ENCODE measurements at places on chromosomes 1 and 21. TPM values are rescaled to one million over a fixed set of nuclear protein-coding genes. Genes with fewer than 3 reads are reported as not detected.

The PRRX1 gene
- total RNA-seq, result 5.5 TPM

The TMCO4 gene
- total RNA-seq, result 0.31 TPM

The TAF1A gene
- 27.8 TPM for total RNA-seq

The HMGCS2 gene
- total RNA-seq, result not detected

The RGS8 gene
- total RNA-seq, result 7.8 TPM

The ANKRD65 gene
- total RNA-seq, result 1.4 TPM

The LRP8 gene
- 86.6 TPM for total RNA-seq

The CD101 gene
- 1.1 TPM for total RNA-seq

The SLC22A15 gene
- 11.4 TPM for total RNA-seq

The NPPB gene
- total RNA-seq, result 0.47 TPM

The ITPKB gene
- total RNA-seq, result 3.9 TPM

The ESRRG gene
- total RNA-seq, result 6.9 TPM

The C1orf216 gene
- total RNA-seq, result 73.0 TPM

The KISS1 gene
- total RNA-seq, result not detected

The FMOD gene
- 1.1 TPM for total RNA-seq

The ADGRL2 gene
- total RNA-seq, result 130 TPM

- DNase-seq, result no peak
Observed at GRCh38 chr1:171366085-171366484, 52.1 kb downstream of the FMO4 start.

DNA sequence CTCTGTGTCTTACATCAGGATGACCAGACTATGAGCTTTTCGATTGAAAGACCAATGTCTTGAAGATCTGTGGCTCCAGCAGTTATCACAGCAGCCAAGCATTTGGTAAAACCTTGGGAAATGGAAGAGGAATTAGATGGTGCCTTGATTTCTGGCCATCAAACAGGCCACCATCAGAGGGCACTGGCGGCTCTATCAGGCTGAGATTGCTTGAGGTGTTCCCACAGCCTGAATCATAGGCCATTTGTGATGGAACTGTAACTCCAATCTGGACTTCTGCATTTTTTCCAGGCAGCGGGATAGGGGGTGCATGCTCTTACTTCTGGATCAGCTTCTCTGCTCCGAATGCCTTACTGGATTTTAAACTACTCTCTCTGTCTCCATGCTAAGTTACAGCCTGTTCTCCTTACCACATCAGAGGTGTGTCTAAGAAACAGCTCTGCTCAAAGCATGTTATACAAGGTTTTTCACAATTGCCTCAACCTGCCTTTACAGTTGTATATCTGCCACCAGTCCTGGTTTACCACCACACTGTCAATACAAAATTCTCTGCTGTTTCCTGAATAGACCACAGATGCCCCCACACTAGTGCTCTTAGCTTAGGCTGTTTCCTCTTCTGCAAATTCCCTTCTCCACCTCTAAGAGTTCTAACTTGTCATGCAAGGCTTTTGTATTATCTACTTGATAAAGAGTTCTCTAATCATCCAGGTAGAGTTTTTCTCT, 180.9 kb downstream of the PTGER3 start:
- no peak for DNase-seq

GRCh38 chr1:200488375-200489165, 78.7 kb upstream of the ZNF281 start:
- DNase-seq, result peak; percentile 3

DNA sequence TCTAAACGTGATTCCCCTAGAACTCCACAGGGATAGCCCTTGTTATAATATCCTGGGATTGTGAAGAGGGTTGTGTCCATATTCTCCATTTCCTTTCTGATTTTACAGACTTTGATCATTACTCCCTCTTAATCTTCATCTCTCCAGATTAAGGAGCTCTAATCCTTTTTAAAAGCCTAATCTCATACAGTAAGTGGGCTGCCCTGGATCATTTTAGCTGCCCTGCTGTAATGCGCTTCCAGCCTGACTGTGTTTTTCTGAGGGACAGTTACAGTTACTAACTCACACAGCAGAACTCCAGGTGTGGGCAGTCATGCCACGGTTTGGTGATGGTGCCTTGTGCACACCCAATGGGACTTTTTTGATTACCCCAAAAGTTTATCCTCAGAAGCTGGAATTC, 33.5 kb downstream of the PROX1 start:
- DNase-seq, result no peak

DNA sequence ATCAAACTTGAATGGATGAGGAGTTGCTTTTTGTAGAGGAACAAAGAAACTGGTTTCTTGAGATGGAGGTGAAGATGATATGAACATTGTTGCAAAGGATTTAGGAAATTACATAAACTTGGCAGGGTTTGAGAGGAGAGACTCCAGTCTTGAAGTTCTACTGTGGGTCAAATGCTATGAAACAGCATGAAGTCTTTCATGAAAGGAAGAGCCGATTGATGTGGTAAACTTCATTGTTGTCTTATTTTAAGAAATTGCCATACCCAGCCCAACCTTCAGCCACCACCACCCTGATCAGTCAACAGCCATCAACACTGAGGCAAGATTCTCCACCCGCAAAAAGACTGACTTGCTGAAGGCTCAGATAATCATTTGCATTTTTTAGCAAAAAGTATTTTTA, 52.2 kb downstream of the SIPA1L2 start:
- DNase-seq, result no peak

DNA sequence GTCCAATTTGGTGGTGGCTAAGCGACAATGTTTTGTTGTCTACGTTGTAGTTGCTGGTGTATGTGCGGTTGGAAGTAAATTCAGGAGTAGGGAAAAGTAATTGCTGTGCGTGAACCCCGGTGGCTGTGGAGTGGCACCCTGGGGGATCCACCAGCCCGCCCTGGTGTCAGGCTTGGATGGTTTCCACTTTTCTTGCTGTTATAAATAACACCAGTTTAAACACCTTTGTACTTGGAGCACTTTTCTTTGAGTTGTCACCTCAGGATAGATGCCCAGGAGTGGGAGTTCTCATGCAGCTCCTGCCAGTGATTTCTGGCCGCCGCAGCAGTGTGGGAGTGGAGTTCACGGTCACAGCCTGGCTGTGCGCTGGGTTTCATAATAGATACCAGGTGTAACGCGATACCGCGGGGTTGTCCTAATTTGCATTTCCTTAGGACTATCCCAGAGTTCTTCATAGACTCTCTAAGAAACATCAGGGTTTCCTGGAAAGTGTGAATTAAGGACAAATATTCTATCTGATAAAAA, 12.8 kb upstream of the TMEM200B start:
- DNase-seq, result no peak

DNA sequence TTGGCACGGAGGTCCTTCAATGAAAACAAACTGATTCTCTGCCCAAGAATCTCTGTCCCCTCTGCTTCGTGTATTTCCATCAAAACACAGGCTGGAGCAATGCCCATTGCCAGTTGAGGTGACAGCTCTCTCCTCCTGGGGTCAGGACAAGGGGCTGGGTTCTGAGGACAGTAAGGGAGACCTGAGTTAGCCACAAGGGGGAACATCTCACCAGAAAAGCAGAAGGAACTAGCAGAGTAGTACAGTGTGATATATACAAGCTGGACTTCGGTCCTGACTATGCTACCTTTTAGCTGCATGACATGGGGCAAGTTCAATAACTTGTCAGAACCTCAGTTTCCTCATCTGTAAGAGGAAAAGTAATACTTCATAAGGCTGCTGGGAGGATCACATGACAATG, 50.3 kb downstream of the SYT2 start:
- DNase-seq, result no peak

GRCh38 chr1:167328816-167329483, 108.3 kb downstream of the POU2F1 start:
- DNase-seq, result peak; percentile 10

DNA sequence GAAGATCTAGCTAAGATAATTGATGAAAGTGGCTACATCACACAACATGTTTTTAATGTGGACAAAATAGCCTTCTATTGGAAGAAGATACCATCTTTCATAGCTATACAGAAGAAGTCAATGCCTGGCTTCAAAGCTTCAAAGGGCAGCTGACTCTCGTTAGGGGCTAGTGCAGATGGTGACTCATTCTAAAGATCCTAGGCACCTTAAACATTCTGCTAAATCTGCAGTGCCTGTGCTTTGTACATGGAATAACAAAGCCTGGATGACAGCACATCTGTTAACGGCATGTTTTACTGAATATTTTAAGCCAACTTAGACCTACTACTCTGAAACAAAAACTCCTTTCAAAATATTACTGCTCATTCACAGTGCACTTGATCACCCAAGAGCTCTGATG, 65.6 kb upstream of the USP24 start:
- no peak for DNase-seq

GRCh38 chr1:192914092-192914491, 105.3 kb downstream of the RGS2 start:
- DNase-seq, result no peak

GRCh38 chr1:84291882-84292655, 9.4 kb upstream of the SAMD13 start:
- no peak for DNase-seq

GRCh38 chr1:10969267-10969970, 43.0 kb upstream of the TARDBP start:
- no peak for DNase-seq

GRCh38 chr1:22295396-22295795, 152.5 kb upstream of the WNT4 start:
- no peak for DNase-seq

GRCh38 chr21:26842300-26842699, 2.9 kb downstream of the ADAMTS1 start:
- DNase-seq, result no peak

- DNase-seq, result no peak
Observed at GRCh38 chr1:156905651-156906050, 12.1 kb downstream of the PEAR1 start.

GRCh38 chr1:83791821-83792437, 207.0 kb downstream of the TTLL7 start:
- DNase-seq, result no peak

GRCh38 chr1:87897481-87897880, 568.8 kb downstream of the LMO4 start:
- no peak for DNase-seq

DNA sequence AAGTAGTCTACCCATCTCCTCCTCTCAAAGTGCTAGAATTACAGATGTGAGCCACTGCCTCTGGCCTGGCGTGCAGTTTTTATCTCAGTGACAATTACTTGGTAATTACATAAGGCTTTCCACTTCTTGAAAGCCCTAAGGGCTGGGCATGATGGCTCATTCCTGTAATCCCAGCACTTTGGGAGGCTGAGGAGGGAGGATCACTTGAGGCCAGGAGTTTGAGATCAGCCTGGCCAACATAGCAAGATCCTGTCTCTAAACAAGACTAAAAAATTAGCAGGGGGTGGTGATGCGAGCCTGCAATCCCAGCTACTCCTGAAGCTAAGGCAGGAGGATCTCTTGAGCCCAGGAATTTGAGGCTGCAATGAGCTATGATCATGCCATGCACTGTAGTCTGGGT, 7.7 kb downstream of the HHAT start:
- DNase-seq, result no peak

- DNase-seq, result peak; percentile 7
Observed at GRCh38 chr1:77538956-77539518, 143.4 kb downstream of the ZZZ3 start.

- DNase-seq, result no peak
Observed at GRCh38 chr1:55708781-55709180, 493.6 kb upstream of the USP24 start.

DNA sequence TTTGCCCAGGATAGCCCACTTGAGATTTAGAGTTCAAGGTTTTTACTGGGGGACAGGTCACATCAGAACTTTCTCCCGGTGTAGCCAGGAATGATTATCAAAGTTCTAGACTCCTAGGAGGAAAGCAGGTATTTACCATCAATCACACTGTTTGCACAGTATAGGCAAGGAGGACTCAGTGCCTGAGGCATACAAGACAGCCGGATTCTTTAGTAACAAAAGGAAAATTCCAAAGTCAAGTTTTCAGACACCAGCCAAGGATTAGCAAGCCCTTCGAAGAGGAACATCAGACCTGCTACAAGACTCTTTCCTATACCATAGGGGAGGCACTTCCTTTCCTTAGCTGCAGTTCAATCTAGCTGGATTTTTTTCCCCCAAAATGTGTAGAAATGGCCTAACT, 197.8 kb upstream of the USP25 start:
- no peak for DNase-seq

- DNase-seq, result no peak
Observed at GRCh38 chr1:60825593-60825992, 256.8 kb upstream of the NFIA start.

DNA sequence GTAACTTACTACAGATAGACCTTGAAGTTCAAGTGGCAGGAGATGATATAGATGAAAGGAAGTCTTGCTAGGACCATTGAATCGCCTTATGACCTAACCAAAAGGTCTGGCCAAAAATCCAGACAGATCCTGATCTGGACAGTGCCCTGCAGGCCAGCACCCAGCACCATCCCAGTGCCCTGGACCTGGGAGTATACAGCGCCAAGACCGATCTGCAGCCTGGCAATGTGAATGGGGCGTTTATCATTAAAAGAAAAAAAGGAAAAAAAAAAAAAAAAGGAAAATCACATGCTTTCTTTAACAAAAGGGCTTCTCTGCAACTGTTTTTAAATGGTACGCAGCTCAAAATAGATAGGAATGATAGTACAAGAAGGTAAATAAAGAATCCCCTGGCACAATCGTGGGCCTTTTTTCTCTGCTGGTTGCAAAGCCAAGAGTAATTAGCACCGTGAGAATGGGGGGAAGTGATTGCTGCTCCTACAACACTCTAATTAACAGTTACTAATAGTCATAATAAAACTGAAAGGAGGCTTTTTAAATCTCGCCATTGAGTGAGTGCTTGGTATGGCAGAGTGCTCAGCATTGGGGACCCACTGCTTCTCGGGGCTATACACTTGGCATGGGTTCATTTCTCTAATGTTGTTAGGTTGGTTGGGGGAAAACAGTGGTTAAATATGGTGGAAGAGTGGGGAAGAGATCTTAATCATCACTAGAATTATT, 146.7 kb downstream of the KAZN start:
- no peak for DNase-seq
